ENCODE measurements at places on chromosomes 2 and 18.
A peak's percentile ranks its signal among the peaks of the same experiment; 100 is the strongest.

DNA sequence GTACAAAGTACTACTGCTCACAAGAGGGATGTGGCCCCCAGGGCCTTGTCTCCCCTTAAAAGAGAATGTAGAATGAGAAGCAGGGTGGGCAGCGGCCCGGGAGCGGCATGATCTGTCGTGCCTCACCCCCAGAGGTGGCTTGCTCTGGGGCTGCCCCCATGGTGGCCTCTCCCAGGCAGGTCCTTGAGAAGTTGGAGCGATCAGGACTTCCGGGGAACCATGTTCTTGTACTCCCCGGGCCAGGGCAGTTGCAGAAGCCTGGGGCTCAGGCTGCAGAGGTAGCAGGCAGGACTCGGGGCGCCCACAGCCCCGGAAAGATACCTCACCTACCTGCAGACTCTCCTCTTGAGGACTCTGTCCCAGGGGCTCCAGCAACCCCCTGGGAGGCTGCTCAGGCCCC lies 62.6 kb downstream of the CYP26B1 start:
- DNase-seq, result no peak

GRCh38 chr2:65529419-65529818 lies 97.0 kb upstream of the SPRED2 start:
- DNase-seq, result no peak

DNA sequence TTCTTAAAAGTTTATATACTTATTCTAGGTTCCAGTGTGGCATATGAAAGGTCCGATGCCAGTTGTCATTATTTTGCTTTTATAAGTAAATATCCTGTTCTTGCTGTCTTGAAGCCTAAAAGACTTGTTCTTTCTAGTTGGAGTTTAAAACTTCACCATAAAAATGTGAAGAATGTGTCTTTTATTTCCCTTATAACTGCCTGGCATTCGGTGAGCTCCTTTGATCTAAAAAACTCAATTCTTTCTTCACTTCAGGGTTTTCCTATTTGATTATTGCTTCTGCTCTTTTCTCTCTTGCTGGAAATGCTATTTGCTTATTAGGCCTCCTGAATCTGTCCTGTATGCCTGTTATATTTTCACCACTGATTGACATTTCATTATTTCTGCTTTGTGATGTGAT lies 51.6 kb downstream of the TSPYL6 start:
- DNase-seq, result no peak

DNA sequence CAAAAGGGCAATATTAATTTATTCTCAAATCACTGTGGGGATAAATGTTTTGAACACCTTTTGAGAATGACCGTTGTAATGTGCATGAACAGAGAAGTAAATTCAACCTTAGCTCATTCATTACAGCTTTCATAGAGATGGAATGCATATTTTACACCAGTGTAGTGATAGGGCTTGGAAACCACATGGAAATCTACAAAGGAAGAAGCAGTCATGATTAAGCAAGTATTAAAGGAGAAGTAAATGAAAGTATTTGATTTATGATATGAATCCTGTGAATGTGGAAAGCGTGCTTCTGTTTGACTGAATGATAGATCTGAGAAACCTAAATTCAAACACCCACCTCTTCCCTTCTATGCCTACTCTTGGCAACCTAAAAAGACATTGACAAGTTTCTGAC lies 64.7 kb downstream of the CDH7 start:
- DNase-seq, result no peak

DNA sequence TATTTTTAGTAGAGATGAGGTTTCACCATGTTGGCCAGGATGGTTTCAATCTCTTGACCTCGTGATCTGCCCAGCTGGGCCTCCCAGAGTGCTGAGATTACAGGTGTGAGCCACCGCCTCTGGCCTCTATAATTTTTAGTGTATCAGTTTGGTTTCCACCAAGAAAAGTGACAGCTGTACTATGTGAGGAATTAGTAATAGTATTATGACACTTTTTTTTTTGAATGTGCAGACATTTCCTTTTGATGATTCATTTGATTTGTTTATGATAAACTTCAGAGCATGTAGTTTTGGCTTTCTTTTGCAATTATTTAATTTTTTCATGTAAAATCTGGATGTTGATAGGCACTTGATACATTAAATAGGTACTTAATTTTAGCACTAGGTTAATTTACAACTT lies 61.5 kb downstream of the PTPN4 start:
- no peak for DNase-seq

DNA sequence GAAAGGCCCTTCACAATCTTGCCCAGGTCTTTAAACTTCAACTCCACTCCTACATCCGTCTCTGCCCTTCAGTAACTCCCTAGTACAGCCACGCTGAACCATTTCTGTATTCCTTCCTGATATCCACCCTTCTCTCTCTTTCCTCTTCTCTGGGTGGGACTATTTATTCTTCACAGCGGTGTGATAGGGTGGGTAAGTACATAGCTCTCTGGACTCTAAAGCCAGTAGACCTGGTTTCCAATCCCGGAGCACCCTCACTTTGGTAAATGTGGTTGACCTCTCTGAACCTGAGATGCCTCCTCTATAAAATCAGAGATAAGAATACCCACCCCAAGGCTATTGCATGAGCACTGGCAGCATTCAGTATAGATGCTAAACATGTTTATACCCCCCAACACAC lies 86.7 kb downstream of the ATL2 start:
- no peak for DNase-seq

DNA sequence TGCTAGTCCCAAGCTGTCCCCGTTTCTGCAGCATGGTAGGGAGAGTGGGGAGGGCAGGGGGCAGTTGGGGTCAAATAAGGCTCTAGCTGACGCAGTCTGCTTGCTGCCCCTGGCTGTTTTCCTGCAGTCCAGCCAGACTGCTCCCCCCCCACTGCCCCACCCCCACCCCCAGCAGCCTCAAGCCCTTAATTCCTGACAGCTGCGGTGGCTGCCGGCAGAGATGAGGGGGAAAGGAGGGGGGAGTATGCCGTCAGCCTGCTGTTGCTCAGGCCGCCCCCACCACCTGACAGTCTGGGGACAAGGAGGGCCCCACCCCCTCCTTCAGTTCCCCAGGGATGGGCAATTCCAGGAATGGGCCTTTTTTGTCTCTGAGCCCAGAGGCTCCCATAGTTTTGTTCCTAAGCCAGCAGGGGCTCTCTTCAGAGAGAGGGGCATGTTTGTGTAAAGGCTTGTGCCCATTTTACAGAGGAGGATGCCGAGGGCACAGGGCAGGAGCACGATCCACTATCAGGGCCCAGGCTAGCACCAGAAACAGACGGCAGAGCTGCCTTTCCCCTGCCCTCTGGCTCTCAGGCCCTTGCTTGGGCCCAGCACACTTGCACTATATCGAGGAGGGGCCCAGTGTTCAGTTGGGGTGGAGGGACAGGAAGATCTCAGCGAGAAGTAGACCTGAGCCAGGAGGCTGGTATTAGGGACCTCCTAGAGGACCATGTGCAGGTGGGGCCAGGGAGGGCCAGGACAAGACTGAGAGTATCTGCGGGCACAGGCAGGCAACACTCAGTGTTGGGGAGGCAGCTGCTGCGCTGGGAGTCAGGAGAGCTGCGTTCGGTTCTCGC lies 1.5 kb upstream of the WNT10A start:
- DNase-seq, result no peak

DNA sequence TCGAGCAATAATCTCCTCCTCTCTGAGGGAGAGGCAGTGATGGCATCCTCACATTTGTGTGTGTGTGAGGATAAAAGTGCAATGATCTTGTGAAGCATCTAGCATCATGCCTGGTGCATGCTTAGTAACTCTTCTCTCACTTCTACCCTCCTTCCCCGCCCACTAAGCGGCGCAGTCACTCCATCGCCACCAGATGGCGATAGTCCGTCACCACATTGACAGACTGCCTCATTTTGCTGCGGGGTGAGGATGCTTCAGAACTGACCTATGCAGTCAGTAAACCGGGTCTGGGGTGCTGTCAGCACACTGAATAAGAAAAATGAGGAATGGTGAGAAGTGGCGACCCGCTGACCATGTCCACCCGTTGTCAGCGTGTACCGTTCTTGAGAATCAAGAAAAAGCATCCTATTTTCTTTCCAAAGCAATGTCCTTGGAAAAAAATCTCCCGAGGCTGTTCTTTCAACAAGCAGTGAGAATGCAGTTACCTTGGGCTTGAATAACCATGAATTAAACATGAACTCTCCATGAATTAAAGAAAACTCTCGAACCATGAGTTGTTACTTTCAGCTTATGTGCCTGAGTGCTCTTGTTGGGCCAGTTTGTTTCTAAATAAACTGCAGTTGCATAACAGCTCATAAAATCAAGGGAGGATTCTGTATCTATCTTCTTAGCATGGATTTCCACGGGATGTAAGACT lies 37.3 kb upstream of the TMEM177 start:
- DNase-seq, result peak; percentile 54

GRCh38 chr2:99256677-99257076 lies 1.2 kb upstream of the LYG2 start:
- DNase-seq, result no peak

DNA sequence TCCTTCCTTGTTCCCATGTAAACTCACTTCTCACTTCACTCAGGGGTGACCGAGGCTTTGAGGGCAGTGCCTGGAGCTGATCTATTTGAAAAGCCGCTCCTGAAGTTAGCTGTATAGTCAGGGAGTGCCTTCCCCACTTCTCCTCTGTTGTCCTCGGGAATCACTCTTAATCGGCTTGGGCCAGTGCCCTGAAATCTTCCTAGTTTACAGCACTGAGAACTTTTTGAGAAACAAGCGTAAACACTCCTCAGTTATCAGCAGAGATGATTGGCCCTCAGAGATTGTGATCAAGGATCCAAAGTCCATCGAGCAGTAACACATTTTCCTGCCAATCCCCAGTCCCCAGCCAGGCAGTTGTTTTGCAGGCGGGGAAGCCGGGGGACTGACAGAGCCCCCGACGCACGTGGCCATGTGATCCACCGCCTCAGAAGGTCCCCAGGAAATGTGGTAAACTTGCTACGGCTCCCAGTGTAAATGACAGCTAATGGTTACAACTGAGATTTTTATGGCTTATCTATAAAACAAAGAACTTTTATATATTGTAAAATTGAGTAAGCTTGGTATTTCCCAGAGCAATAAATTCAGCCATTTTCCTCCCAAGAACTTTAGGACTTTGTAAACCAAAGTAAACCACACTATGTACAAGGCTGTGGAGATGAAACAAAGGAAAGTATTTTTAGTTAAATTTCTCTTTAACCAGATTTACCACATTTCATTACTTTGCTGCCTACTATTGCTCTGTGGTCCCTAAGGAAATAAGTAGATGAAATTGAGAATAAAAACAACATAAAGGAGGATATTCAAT lies 53.5 kb downstream of the C18orf63 start:
- DNase-seq, result no peak

DNA sequence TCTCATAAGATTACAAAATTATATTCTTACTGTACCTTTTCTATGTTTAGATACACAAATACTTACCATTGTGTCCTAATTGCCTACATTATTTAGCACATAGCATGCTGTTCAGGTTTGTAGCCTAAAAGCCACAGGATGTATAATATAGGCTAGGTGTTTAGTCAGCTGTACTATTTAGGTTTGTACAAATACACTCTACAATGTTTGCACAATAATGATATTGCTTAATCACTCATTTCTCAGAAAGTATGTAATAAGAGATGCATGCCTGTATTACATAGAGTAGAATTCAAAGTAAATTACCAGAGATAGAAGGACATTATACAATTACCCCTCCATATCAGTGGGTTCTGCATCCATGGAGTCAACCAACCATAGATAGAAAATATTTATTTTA lies 201.1 kb upstream of the COL3A1 start:
- no peak for DNase-seq

- no peak for DNase-seq
Measured at GRCh38 chr2:144503242-144503641, 16.7 kb downstream of the ZEB2 start.

DNA sequence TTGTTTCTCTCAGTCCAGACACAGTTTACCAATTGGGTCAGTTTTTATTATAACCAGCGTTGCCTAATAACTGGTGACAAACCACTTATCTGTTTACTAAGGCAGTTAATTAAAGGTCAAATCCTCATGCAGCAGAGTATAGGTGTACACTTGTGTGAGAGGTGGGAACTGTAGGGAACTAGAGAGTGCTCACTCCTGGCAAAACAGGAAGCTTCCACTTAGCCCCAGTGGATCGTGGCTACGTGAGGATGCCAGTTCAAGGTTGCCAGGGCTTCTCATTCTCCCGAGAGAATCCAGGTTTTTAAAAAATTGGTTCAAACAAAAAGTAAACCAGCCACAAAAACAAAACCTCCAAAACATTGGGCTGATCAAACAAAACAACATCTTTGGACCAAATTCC lies 8.1 kb downstream of the CYBRD1 start:
- no peak for DNase-seq

DNA sequence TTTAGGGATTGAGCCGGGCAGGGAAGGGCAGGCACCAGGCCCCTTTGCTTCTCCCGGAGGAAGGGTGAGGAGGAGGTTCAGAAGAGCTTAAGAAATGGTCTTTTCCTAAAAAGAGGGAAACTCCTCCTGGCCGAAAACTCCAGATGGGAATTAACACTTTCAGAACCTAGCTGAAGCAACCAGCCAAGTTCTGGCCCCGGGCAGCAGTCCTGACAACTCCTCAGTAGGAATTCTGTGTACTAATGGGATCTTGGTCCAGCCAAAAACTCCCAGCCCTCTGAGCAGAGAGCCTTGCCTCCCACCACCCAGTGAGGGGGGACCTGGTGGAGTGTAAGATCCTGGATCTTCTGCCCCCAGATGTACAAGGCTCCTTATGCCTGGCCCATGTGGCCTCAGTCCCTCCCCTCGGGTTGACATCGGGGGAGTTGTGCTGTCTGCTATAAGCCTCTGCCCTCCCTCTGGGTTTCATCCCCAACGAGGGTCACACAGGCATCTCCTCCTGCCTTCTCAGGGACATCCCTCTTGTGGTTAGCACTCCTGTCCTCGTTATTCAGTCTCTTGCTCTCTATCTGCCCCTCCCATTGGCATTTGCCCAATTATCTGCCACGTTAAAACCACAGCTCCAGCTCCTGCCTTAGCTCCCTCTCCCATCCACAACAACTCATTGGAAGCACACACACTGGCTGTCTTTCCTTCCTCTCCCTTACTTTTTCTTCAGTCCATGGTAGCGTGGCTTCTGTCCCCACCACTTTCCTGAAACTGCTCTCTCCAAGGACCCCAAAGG lies 184.6 kb downstream of the CYP26B1 start:
- DNase-seq, result no peak

GRCh38 chr2:2822143-2822542 lies 491.1 kb upstream of the MYT1L start:
- no peak for DNase-seq

- no peak for DNase-seq
Measured at GRCh38 chr2:217936952-217937351, 65.8 kb downstream of the TNS1 start.

- DNase-seq, result no peak
Measured at GRCh38 chr18:31255953-31256352, 62.0 kb upstream of the DSG1 start.

DNA sequence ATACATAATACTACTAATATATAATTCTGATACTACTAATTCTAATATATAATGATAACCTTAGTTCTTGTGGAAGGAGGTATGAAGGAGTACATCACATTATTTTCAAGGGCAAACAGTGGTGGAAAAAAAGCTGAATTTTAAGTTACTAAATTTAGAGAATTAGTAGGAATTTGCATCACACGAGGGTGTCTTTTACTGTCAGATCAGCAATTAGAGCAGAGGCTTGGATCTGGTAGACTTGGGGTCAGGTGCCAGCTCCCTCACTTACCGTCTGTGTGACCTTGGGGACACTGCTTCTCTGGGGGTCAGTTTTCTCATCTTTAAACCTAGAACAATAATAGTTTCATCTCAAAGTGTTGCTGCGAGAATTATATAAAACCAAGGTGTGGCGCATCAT lies 114.1 kb upstream of the NEDD4L start:
- DNase-seq, result no peak

- DNase-seq, result no peak
Measured at GRCh38 chr18:6132751-6133368, 237.5 kb upstream of the TMEM200C start.
